ENCODE measurements at places on chromosomes 6 and 20.

- no peak overlapping the region for H3K4me3 ChIP-seq
- no peak overlapping the region for H3K27ac ChIP-seq
- peak; percentile 36 for DNase-seq
- no peaks in the 10 kb centered on the region for H3K27me3 ChIP-seq
- H3K36me3 ChIP-seq = peaks cover 14% of the 10 kb centered on the region
Measured at GRCh38 chr6:111564482-111564945, 41.2 kb downstream of the TRAF3IP2 start.

GRCh38 chr6:85490516-85491248, 40.8 kb downstream of the NT5E start:
- no peaks in the 10 kb centered on the region for H3K36me3 ChIP-seq
- H3K4me1 ChIP-seq = no peaks in the 10 kb centered on the region
- no peak overlapping the region for H3K4me3 ChIP-seq
- no peaks in the 10 kb centered on the region for H3K27me3 ChIP-seq
- H3K27ac ChIP-seq = no peak overlapping the region
- DNase-seq = no peak

DNA sequence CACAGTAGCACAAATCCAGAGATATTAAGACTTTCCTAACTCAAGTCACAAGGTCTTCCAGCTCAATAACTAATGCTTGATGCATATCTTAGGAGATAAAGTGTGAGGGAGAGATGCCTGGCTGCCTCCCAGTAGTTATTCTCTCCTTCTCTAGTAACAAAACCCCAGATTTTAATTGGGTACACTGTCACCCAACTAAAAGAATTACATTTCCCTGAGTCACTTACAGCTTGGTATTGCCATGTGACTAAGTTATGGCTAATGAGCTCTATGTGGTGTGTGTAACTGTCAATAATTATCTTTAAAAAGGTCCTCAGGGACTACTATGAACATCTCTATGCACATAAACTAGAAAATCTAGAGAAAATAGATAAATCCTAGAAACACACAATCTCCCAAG, 32.0 kb downstream of the KIF6 start:
- no peak overlapping the region for H3K4me3 ChIP-seq
- H3K27me3 ChIP-seq = no peaks in the 10 kb centered on the region
- H3K4me1 ChIP-seq = no peaks in the 10 kb centered on the region
- DNase-seq = no peak

- H3K4me1 ChIP-seq = no peaks in the 10 kb centered on the region
- H3K36me3 ChIP-seq = no peaks in the 10 kb centered on the region
- H3K27ac ChIP-seq = no peak overlapping the region
Measured at GRCh38 chr20:53503517-53503919, 90.1 kb downstream of the ZNF217 start.

GRCh38 chr6:55632953-55633352, 54.0 kb upstream of the HMGCLL1 start:
- H3K36me3 ChIP-seq = no peaks in the 10 kb centered on the region
- no peak for DNase-seq
- H3K27ac ChIP-seq = no peak overlapping the region
- H3K4me1 ChIP-seq = no peaks in the 10 kb centered on the region
- H3K4me3 ChIP-seq = no peak overlapping the region

- H3K4me1 ChIP-seq = peaks cover 7% of the 10 kb centered on the region
- DNase-seq = no peak
- H3K4me3 ChIP-seq = no peak overlapping the region
- H3K27ac ChIP-seq = no peak overlapping the region
- H3K27me3 ChIP-seq = no peaks in the 10 kb centered on the region
Measured at GRCh38 chr20:53838311-53838868, 232.0 kb downstream of the BCAS1 start.

DNA sequence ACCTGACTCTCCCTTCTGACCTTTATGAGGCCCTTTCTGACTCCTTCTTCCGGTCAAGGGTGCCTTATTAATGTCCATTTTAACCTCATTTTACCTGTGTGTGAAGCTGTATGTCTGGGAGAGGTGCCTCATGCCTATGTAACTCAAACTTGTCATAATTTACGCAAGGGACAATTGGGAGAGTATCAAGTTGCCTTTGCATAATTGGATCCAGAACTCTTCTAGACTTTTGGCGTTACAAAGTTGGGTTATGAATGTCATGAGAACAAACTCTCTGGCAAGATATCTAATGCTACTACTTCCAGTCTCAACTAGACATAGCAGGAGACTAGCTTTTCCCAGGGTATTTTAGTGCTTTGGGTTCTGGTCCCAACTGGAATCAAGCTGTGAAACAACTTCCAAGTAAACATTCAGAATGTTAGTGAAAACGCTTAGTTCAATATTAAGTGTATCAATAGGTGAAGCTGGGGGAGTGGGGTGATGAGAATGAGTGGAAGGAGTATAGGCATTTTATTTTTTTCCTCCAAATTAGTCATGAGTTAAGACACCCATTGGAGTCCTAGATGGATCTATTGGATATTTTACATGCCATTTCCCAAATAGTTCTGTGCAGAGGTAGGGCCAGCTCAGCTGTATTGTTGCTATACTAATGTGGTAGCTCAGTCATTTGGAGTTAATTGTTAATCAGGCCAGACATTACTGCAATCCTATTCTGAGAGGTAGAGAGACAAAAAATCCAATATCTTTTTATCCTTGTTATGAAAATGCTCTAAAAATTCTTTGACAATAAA, 159.9 kb downstream of the TFAP2B start:
- H3K36me3 ChIP-seq = no peaks in the 10 kb centered on the region
- no peak overlapping the region for H3K27ac ChIP-seq
- DNase-seq = no peak
- no peaks in the 10 kb centered on the region for H3K4me1 ChIP-seq
- H3K4me3 ChIP-seq = no peak overlapping the region
- no peaks in the 10 kb centered on the region for H3K27me3 ChIP-seq

- no peaks in the 10 kb centered on the region for H3K4me1 ChIP-seq
- no peak overlapping the region for H3K4me3 ChIP-seq
- no peaks in the 10 kb centered on the region for H3K36me3 ChIP-seq
- H3K27me3 ChIP-seq = no peaks in the 10 kb centered on the region
- DNase-seq = no peak
Measured at GRCh38 chr6:170043881-170044790, 246.7 kb downstream of the DLL1 start.

DNA sequence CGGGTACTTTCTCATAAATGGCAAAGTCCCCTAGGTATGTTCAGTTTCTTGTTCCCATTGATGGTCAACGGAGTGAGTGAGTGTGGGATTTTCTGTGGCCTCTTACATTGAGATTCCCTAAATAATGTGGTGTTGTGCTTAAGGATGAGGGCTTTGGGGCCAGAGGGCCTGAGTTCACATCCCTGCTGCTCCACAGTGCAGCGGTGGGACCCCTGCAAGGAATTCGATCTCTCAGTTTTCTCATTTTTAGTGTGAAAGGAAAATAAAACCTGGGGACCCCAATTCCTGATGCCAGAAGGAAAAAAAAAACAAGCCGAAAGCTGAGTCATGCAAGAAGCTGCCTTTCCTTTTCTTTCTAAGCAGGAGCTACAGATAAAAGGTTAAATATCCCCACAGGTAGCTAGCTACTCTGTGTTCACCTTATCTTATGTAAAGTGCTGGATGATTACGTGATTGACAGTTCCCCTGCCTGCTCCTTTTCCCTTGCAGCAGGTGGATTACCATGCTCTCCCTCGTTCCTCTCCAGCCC, 120.2 kb upstream of the CLDN20 start:
- H3K27ac ChIP-seq = no peak overlapping the region
- DNase-seq = no peak
- no peaks in the 10 kb centered on the region for H3K36me3 ChIP-seq
- H3K27me3 ChIP-seq = no peaks in the 10 kb centered on the region

GRCh38 chr20:51359947-51360346, 182.6 kb downstream of the NFATC2 start:
- no peak overlapping the region for H3K27ac ChIP-seq
- DNase-seq = no peak
- no peaks in the 10 kb centered on the region for H3K36me3 ChIP-seq
- H3K4me3 ChIP-seq = no peak overlapping the region

GRCh38 chr20:42125426-42125825, 507.2 kb upstream of the CHD6 start:
- peaks cover 4% of the 10 kb centered on the region for H3K27me3 ChIP-seq
- H3K36me3 ChIP-seq = no peaks in the 10 kb centered on the region
- H3K4me3 ChIP-seq = no peak overlapping the region
- no peaks in the 10 kb centered on the region for H3K4me1 ChIP-seq
- DNase-seq = no peak

- H3K36me3 ChIP-seq = no peaks in the 10 kb centered on the region
- H3K4me1 ChIP-seq = peaks cover 16% of the 10 kb centered on the region
- DNase-seq = no peak
Measured at GRCh38 chr20:1810572-1810925, 84.7 kb upstream of the SIRPA start.

GRCh38 chr20:17226410-17227218, at the start of gene PCSK2:
TSS of gene PCSK2 (plus strand) at chr20:17227040. CDS start at chr20:17227306, 266 bp downstream.
- no peak within 1 kb of the TSS for H3K27ac ChIP-seq
- peaks cover 17% of the 10 kb centered on the region for H3K4me1 ChIP-seq
- DNase-seq = peak; percentile 63
- H3K4me3 ChIP-seq = peak within 1 kb of the TSS; percentile 22

All from body of pancreas (tissue), 4 donors.